ENCODE measurements at places on chromosomes 4 and X.

- no peak for DNase-seq
Observed at GRCh38 chr4:5018096-5018495, 1.2 kb downstream of the CYTL1 start.

- no peak for DNase-seq
Observed at GRCh38 chr4:4439782-4440181, 52.9 kb downstream of the NSG1 start.

DNA sequence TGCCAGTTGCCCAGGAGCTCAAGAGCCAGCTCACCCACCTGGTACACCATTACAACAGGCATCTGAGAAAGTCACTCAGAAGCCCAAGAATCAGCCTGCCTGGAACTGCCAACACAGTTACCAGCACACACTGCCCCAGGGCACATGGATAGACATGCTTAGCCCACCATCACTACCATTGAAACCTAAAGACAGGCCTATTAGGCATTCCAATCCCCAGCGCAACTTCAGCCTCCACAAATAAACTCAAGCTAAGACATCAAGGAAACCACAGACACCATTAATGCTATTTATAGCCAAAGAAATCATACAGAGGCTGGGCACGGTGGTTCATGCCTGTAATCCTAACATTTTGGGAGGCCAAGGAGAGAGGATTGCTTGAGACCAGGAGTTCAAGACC, 42.3 kb downstream of the ATRX start:
- no peak for DNase-seq

GRCh38 chr4:111838406-111838930, 306.8 kb upstream of the FAM241A start:
- no peak for DNase-seq

DNA sequence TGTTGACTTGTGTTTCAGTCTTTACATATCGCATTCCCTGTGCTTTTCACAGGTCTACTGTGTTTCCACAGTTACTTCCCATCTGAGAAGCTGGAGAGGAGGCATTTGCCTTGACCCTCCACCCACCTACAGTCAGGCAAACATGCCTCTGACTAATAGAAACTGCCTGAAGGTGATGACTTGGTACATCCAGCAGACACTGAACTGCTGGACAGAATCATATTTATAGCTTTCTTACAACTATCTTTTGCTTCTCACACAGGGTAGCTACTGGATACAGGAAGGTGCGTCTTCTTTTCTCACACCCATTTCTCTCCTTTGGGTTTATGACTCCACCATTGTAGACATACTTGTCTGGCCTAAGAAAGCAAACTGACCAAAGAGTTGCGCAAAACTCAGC, 58.0 kb downstream of the VGLL1 start:
- DNase-seq, result no peak

DNA sequence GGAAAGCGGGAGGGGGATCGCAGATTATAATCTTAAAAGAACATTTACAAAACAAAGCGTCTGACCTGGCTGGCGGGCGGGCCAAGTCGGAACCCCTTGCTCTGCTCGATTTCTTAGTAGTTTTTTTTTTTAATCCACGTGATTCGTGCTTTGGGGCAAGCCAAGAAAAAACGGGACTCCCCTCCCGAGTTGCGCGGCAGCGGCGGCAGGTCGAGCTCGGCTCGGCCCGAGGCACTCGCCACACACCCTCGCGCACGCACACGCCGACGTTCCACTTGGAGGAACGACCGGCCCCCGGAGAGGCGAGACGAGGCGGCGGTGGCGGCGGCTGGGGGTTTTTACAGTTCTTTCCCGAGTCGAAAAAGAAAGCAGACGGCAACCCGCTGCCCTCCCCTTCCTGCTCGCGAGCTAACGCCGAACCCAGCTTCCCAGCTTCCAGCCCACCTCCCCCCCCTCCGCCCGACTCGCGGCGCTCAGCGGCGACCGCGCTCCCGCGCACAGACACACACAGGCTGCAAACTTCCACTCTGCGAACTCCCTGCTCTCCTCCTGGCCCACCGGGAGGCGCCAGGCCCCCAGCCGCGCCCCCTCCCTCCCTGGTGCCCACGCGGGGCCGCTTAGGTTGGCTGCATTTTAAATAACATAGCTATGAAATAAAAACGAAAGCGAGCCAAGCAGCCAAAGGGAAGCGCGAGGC, 1.2 kb downstream of the BCOR start:
- no peak for DNase-seq

DNA sequence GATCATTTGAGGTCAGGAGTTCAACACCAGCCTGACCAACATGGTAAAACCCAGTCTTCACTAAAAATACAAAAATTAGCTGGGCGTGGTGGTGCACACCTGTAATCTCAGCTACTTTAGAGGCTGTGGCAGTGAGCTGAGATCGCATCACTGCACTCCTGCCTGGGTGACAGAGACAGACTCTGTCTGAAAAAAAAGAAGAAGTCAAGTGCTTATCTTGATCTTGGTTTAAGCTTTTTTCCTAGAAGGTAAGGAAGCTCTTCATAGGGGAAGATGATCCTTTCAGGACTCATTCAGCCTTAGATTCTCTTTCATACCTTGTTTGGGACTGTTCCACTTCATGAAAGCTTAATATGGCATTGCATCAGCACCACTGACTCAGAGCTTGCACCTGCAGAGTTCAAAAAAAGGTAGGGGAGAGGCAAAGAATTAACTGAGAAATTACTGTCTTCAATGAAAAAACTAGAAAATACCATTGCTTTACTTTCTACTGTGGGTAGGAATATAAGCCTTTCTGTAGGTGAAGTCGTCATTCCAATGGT, 70.8 kb upstream of the EPGN start:
- DNase-seq, result no peak

- DNase-seq, result no peak
Observed at GRCh38 chr4:103664436-103665075, 55.2 kb downstream of the TACR3 start.

DNA sequence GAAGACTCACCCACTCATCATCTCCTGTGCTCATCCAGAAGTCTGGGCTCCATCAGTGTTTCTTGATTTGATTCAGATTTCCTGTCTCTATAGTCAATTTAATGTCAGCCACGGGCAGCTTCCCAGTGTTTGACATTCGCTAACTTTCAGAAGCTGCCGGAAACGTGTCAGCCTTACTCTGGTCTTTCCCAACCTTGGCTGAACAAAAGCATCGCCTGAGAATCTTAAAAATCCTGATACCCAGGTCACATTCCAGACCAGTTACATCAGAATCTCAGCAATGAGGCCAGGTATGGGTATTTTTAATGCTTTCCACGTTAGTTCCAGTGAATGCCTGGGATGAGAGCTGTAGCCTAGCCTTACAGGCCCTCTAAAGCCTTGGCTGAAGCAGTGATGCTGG, 233.8 kb downstream of the FRMPD4 start:
- no peak for DNase-seq

DNA sequence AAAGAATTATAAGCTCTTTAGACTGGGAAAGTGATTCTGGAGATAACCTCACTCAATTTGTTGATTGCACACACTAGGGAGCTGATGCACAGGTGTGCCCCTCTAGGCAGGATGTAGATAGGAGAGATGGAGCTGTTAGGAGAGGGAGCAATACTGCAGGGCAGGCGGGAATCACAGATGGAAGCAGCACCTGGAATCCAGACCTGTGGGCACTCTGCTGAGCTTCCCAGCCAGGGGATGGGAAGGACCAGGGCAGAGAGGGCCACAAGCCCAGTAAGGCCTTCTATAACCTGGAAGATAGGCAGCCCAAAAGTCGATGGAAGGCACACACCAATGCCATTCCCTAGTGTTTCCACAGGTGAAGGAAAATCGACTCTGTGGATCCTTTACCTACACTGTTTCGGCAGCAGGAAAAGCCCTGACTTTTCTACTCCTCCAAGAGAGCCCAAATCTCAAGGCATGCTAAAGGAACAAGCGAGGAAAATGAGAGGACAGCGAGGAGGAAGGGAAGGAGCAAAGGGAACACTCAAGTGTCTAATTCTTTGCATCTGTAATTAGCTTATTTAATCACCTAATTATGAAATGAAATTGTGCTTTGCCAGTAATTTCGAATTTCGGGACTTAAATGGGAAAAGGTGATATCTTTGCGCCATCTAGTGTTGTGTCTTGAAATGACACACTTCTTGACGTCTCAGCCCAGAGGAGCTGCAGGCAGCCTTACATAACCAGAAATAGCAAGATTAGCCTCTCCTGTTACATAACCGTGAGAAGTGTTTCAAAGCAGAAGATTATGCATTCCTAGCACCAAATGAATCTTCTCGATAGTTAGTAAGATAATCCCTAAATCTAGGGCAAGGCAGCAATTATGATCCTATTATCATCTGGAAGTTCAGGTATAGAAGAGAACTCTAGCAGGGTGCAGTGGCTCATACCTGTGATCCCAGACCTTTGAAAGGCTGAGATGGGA, 31.0 kb upstream of the TLR3 start:
- peak; percentile 55 for DNase-seq

GRCh38 chr4:38650133-38650532, 13.9 kb upstream of the KLF3 start:
- DNase-seq, result no peak

GRCh38 chr4:18366892-18367291, 345.3 kb upstream of the LCORL start:
- peak; percentile 65 for DNase-seq
